Jurkat, Clone E6-1 (cell line): ENCODE measurements at places on chromosomes 6 and 20.

DNA sequence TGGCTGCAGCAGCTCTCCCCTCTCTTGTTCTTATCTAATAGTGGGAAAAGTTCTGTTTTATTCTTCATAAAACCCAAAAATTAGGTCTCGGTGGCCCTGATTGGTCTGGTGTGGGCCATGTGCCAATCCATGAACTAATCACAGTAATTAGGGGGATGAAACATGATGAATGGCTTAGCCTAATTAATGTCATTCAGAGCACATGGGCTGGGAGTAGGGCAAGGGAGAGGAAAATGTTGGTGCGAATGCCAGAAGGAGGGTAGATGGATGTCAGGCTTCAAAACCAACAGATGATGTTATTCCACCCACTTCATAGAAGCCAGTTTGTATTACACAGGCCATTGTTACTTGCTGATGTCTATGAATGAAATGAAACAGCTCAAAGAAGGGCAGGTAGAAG, 46.5 kb downstream of the PLEKHG1 start:
- no peak for DNase-seq

- DNase-seq = no peak
These were observed 392.4 kb downstream of the BMP2 start for GRCh38 chr20:7159903-7160302.

DNA sequence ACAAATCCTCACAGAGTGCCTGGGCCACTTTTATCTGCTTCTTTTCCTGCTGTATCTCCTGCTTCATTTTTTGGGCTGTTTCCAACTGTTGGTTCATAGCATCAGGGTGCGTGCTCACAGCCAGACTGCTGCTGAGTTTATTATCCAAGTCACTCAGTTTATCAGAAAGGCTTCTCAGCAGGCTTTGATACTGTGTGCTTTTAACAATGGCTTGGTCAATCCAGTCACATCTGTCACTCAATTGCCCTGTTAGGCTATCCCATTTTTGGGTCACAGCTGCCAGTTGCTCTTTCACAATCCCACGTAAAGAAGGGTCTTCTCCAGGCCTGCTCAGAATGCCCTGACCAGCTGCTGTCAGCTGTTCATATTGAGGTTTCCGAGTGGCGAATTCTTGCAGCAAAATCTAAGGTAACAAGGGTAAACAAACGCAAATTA, 87.2 kb downstream of the DST start:
- no peak for DNase-seq

DNA sequence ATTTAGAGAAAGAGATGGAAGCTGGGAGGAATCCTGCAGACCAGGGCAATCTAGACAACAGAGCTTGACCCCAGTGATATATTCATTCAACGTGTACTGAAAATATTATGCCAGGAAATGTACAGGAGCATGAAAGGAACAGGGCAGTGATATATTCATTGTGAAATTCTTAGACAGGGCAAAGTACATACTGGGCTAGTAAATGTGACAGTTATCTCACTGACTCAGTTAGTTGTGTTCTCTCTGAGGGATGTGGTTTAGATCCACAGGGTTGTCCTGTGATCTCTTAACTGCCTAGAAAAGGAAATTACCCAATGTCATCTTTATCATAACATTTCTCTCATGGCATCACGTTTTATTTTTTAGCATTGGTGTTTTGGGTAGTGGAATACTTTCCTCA, 891.3 kb downstream of the EYS start:
- DNase-seq = no peak

- no peak for DNase-seq
These were observed 178.0 kb downstream of the DTNBP1 start for GRCh38 chr6:15484821-15485220.

GRCh38 chr20:49706630-49707091, 7.0 kb downstream of the B4GALT5 start:
- no peak for DNase-seq

- peak; percentile 41 for DNase-seq
These were observed 1.5 kb downstream of the VARS2 start for GRCh38 chr6:30915591-30915946.

DNA sequence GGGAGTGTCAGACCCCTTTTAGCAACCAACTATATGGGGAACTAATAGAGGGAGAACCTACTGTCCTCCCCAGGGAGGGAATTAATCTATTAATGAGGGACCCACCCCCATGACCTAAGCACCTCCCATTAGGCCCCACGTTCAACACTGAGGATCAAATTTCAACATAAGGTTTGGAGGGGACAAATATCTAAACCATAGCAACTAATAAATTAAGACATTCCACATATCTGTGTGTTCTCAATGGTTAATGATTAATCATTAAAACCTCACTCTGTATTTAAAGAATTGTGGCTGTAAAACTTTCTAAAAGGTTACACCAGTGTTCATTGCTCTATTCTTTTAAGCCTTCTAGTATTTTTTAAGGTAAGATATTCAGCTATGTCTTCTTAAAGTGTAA, 500.4 kb upstream of the SULF2 start:
- no peak for DNase-seq
